ENCODE measurements at places on chromosomes 5 and 9.

GRCh38 chr9:94864862-94865509, 138.5 kb downstream of the AOPEP start:
- DNase-seq: no peak

GRCh38 chr9:2560180-2560579, 61.4 kb upstream of the VLDLR start:
- DNase-seq: no peak

- peak; percentile 14 for DNase-seq
These were observed 1.0 kb downstream of the FAM53C start for GRCh38 chr5:138339091-138339456.

GRCh38 chr9:3398232-3398648, 127.6 kb downstream of the RFX3 start:
- DNase-seq: no peak

DNA sequence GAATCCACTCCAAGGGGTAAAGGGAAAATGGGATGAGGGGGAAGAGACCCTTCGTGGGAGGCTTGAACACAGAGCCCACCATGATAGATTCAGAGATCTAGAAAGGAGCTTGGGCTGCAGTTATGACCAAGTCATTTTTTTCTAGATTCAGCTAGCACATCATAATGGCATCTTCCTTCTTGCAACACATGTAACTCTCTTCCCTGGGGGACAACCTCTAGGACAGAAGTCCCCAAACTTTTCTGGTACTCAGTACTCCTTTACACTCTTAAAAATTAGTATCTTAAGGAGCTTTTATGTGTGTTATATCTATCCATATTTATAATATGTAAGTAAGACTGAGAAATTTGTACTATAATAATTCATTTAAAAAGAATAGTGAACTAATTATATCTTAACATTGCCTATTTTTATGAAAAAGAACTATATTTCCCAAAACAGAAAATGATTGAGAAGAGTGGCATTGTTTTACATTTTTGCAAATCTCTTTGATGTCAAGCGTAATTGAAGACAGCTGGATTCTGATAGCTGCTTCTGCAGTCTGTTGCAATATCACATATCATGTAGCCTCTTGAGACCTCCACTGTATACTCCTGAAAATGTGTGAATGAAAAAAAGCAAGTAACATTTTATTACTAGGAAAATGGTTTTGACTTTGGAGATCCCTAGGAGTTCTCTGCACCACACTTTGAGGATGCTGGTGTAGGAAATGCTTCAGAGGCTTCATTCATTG, 875 bp downstream of the ACO1 start:
- DNase-seq: no peak

GRCh38 chr9:114785866-114786650, 19.8 kb downstream of the TNFSF15 start:
- no peak for DNase-seq

GRCh38 chr9:121281614-121282276, 13.8 kb downstream of the GSN start:
- no peak for DNase-seq
